Activated naive CD8-positive, alpha-beta T cell treated with anti-CD3 and anti-CD28 coated beads, Interleukin-2, amount 10 ng/mL, durations not matched to agents 7 days and 5 days (primary cell): ENCODE measurements at places on chromosomes 3 and 15. TPM values are rescaled to one million over a fixed set of nuclear protein-coding genes. Genes with fewer than 3 reads are reported as not detected.

DNA sequence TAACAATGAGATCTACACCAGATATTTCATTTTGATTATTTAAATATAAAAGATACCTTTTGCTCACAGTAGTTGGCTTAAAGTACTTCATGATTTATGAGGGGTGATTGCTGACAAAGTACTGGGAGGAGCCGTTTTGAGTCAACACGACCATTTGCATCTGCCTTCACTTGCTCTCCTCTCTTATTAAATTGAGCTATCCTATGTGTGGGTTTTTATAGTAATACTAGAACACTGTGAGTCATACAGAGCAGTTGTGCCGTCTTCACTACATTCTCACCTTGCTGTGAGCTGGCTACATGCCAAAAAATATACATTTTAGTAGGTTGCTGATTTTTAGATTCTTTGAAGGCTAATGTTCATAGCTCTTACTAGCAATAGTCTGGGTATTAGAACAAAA lies 161.2 kb downstream of the ALCAM start:
- DNase-seq: no peak

DNA sequence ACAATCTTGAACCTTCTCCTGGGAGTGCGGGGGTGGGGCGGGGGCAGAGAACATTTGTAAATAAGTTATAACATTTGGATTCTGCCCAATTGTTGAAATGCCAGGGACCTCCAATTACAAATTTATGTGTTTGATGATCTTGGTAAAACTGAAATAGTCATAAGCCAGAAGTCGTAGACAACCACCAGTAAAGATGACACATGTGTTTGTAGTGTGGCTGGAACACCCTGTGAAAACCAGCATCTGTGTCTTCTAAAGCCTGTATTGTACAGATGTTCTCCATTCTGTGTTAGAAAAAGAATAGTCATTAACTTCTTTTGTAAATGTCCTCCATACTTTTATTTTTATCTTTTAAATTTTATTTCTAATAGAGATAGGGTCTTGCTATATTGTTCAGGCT lies 61.8 kb downstream of the ARIH1 start:
- DNase-seq: no peak

DNA sequence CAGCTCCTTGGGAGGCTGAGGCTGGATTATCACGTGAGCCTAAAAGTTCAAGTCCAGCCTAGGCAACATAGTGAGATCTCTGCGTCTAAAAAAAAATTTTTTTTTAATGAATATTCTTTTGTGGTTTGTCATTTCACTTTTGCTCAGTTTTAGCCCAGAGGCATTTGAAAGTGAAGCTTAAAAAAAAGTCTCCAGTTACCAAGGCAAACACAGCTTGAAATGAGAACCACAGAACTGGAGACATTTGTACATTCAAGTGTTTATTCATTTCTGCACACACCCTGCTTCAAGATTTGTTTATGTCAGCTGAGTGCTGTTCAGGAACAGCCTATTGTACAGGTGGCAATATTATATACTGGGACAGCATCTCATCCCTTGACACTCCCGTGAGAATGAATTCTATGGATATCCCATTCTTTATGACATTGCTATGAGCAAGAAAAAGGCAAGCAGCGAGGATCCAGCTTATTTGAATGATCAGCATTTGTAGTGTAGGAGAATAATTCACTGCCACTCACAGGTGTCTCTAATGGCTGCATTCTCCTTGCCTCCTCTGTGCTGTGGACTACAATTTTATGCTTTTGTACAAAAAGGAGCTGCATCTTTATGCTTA lies 444.8 kb upstream of the GRM7 start:
- no peak for DNase-seq

DNA sequence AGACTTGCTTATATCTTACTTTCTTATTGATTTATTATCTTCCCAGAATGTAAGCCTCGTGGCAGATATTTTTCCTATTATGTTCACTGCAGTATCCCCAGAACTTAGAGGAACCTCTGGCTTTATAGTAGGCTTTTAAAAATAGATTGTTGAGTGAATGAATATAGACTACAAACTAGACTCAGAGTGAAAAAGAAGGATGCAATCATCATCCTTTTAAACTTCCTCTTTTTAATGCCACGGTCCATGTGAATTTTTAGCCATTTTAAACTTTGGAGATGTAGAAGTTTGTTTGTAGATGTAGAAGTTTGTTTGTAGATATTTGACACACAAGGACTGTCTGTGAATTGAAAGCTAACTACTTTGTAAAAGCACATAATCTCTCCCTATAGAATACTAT lies 7.2 kb upstream of the P2RY12 start:
- DNase-seq: no peak

- DNase-seq: no peak
Observed at GRCh38 chr3:64361962-64362735, 136.9 kb upstream of the PRICKLE2 start.

- DNase-seq: no peak
Observed at GRCh38 chr3:3200632-3201212, 21.2 kb upstream of the CRBN start.

- no peak for DNase-seq
Observed at GRCh38 chr3:150765949-150766720, 3.2 kb upstream of the SIAH2 start.

- DNase-seq: no peak
Observed at GRCh38 chr15:34613301-34613700, 29.9 kb upstream of the GOLGA8B start.

- DNase-seq: no peak
Observed at GRCh38 chr3:135084405-135084804, 289.3 kb downstream of the EPHB1 start.

DNA sequence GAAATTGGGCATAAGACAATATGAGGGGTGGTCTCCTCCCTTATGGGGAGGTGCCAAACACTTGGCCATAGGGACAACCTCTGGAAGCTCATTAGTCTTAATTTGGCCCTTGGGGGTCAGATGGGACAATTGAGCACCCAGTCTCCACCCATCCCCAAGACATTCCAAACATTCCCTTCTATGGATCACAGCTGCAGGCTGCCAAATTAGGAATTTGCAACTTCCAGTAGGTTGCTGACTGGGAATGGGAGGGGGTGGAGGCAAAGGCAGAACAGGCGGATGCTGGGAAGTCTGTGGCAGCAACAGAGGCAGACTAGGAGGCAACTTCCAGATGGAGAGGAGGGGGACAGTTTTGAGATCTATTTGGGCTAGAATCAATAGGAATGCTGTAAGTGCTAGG lies 1.4 kb upstream of the PDHB start:
- no peak for DNase-seq

DNA sequence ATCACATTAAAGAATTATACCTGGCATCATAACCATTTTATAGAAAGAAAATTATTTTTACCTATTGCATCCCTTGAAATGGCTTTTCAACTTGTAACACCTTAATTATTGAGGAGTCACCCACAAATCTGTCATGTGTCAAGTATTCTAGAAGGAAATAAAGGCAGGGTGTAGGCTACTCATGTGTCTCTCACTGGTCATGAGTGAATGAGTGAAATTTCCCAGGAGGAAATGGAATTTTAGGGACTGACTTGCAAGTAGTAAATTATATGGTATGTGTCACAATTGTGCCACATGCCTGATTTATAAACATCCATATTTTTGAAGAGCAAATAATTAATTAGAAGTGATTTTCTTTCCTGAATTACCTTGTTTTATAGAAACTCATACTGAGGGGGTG lies 310.5 kb upstream of the ADAMTS9 start:
- no peak for DNase-seq

GRCh38 chr3:57556459-57557084 lies 498 bp downstream of the PDE12 start:
- no peak for DNase-seq

- DNase-seq: no peak
Observed at GRCh38 chr3:20836801-20837200, 650.8 kb upstream of the SGO1 start.

DNA sequence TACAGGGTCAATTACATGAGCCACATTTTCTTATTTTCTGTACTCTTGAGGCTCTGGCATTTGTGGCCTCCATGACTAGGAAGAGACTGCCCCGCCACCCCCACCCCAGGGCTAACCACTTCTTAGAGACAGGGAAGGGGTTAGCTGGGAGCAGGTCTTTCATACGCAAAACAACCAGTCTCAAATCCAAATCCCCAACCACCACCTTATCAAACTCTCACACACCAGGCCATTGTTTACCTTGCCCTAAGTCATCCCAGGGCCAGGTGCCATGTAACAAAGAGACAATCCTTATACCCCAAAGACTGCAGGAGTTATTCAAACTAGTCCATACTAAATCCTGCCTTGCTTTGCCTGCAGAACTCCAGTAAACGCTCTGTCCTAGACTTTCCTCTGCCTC lies 77.8 kb downstream of the B3GNT5 start:
- no peak for DNase-seq

GCNT3 gene
- total RNA-seq: not detected

XIRP1 gene
- total RNA-seq: not detected

TRPM1 gene
- not detected for total RNA-seq

EHHADH gene
- 5.6 TPM for total RNA-seq

FBLN2 gene
- total RNA-seq: 2.7 TPM

TICRR gene
- total RNA-seq: 18.6 TPM
